WTC11 (cell line): ENCODE measurements at places on chromosomes 4 and X. TPM values are rescaled to one million over a fixed set of nuclear protein-coding genes. Genes with fewer than 3 reads are reported as not detected.

Gene FGA
- total RNA-seq, result 3.2 to 5.9 TPM (median 3.4 TPM) in 3 replicates

Gene RASSF6
- 0.15 to 0.27 TPM (median 0.18 TPM) in 3 replicates for total RNA-seq

Gene NUDT6
- 8.0 to 8.7 TPM (median 8.4 TPM) in 3 replicates for total RNA-seq

Gene MGAT4D
- not detected in 3 replicates for total RNA-seq

Gene ARHGEF6
- total RNA-seq, result 5.1 to 5.6 TPM (median 5.2 TPM) in 3 replicates

Gene HMGN5
- total RNA-seq, result 21.7 to 23.4 TPM (median 22.5 TPM) in 3 replicates

Gene F8A2
- not detected in 3 replicates for total RNA-seq

Gene DIPK2B
- total RNA-seq, result not detected in 3 replicates

Gene XG
- total RNA-seq, result 0.78 to 1.0 TPM (median 1.0 TPM) in 3 replicates

Gene MSN
- 91.2 to 130 TPM (median 129 TPM) in 3 replicates for total RNA-seq
